ENCODE measurements at places on chromosomes 12 and 14.

- DNase-seq = no peak
Measured at GRCh38 chr12:15979096-15980092, 68.3 kb downstream of the DERA start.

DNA sequence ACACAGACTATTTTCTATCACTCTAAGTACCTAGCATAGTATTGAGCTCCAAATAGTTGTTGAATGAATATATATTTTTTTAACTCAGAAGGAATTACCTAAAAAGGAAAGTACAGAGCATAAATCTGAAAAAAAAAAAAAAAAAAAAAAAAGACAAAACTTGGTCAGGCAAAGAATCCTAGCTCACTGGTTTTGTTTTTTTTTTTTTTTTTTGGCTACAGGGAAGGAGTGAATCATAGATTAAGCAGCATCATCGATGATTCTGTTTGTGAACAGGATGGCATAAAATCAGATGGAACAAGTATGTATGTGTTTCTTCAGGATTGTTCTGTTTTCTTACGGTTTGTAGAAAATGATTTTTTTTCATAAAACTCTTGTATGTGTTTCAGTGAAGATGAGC lies 66.1 kb upstream of the BCAT1 start:
- no peak for DNase-seq

DNA sequence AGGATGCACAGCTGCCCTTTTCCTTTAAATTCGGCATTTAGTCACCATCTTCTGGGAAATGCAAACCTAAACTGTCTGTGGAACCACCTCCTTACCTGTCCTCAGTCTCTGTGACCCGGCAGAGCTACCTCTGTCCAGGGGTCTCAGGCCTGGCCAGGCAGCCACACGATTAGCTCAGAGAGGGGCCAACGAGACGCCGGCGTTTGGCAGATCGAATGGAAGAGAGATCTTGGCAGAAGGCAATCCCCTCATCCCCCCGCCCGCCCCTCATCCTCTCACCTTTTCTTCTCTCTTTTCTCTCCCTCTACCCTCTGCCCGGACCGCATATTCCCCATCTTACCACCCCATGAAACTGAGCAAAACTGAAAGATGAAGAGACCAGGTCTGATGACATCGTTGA lies 101.0 kb downstream of the PIWIL1 start:
- DNase-seq = no peak

- no peak for DNase-seq
Measured at GRCh38 chr14:59069163-59069854, 119.2 kb upstream of the DAAM1 start.

- DNase-seq = no peak
Measured at GRCh38 chr14:99601361-99601831, 2.6 kb downstream of the CCDC85C start.

GRCh38 chr12:117875744-117876435 lies 92.9 kb downstream of the KSR2 start:
- DNase-seq = peak; percentile 31

DNA sequence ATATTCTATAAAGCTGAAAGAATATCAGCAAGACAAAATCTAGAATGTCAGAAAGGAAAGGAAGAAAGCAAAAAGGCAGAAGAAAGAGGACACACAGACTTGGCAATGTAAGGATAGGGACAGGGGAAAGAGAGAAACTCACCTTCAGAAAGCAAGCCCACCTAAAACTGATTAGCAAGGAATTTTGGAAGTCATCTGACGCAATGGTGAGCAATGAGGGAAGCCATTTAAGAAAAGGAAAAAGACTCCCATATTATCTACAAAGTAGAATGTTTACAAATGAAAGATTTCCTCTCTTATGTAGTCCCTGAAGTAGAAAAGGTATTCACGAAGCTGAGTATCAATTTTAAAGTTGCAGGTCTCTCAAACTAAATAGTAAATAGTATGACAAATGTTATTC lies 35.2 kb upstream of the FOXG1 start:
- DNase-seq = no peak

DNA sequence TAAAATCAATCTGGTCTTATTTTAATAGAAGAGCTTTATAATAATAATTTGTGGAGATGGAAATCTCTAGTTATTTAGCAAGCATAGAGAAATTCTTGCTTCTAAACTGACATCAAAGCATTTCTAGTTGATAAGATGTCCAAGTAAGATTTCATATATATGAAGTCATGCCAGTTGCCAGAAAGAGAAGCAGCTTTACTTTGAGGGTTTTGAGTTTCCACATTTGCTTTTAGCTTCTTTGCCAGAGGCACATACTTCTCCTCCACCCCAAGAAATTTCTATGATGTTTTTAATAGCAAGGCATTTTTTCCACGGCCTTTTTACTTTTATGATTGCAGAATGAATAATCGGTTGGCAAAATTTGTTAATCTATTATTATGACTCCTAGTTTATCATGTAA lies 24.2 kb upstream of the YAF2 start:
- DNase-seq = no peak

DNA sequence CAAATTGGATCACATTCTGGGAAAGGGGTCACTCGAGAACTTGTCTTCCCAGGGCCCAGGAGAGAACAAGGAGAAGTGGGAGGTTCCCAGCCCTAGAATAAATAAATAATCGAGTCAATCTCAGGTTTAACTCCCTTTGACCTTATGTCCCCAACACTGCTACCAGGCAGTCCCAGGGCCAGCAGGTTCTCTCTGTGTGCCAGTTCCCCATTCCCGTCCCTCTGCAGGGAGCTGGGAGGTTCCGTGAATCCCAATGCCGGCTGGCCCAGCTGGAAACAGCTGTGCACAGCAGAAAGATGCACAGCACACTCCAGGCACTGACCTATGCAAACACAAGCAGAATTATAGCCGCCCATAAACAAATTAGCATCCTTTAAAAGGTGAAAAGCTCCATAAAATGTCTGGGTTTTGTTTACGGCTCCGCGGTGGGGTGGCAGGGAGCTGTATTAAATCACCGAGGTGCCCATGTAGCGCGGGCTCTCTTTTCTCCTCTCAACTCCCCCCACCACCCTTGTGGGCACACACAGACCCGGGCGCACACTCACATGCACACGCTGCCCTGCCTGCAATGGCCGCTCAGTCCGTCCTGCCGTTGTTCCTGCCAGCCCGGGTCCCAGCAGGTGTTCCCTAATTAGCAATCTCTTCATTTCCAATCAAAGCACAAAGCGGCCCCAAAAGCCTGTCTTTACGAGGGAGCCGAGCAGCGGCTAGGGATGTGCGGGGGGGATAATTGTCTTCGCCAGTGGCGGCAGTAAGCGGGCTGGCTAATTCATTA lies 46.6 kb upstream of the ESRRB start:
- DNase-seq = no peak

DNA sequence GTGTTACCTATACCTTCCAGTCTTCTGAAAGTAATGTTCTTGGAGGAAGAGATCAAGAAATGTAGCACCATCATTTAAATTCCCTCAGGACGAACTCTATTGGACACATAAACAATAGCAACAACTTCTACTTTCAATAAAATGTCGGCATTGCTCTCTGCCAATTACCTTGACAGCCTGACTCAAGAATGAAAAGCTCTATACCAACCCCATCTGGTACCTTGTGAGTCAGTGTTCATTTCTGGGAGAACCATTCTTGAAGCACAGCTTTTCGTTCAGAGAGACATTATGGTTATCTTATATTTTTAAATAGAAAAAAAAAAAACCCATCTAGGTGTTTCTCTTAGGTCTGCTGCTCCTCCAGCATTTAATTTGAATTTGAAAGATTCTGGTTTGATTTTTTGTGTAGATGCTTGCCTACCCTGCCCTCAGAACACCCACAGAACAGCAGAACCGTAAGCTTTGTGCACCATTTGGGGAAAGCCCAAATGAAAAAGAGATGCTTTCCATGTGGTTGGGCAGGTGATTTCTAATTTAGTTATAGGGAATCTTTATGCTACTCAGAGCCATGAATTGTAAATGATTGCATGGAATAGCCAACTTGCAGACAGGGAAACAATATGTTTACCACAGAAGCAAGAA lies 156.0 kb downstream of the SAMD4A start:
- no peak for DNase-seq

GRCh38 chr12:10385166-10385613 lies 4.7 kb downstream of the KLRK1 start:
- DNase-seq = no peak

DNA sequence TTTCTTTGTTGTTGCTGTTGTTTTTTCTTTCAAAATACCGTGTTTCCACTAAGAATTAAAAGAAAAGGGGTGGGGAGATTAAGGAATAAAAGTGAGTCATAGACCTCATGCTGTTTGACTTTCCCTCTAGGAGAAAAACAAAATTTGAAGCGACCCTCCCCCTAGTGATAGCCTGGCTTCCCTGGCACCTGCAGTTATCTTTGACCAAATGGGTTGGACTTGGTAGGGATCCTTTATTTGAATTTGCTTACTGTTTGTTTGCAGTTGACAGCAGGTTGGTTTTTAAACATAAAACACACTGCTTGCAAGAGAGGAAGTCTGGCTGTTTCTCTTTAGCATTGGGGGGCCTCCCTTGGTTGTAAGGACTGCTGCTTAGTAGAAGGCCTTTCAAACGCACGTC lies 14.0 kb downstream of the OTX2 start:
- no peak for DNase-seq

DNA sequence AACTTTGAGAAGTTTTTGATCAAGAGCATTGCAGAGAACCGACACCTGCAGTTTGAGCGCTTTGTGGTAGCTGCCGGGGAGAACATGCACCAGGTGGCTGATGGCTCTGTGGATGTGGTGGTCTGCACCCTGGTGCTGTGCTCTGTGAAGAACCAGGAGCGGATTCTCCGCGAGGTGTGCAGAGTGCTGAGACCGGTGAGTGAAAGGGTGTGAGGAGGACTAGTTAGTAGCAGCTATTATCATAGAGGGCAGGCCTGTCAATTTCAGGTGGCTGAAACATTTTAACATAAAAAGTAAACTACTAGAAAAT lies 27.0 kb upstream of the HIGD1C start:
- no peak for DNase-seq

DNA sequence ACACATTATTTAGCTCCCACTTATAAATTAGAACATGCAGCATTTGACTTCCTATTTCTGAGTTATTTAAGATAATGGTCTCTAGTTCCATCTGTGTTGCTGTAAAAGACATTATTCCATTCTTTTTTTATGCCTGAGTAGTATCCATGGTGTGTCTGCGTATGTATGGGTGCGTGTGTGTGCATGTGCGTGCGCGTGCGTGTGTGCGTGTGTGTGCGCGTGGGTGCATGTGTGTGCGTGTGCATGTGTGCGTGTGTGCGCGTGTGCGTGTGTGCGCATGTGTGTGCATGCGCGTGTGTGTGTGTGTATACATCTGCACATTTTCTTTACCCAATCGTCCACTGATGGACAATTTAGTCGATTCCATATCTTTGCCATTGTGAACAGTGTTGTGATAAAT lies 479.4 kb upstream of the TMEM132C start:
- no peak for DNase-seq

- DNase-seq = peak; percentile 28
Measured at GRCh38 chr12:1993871-1994371, 10.3 kb downstream of the DCP1B start.

GRCh38 chr12:65609359-65609771 lies 214.9 kb upstream of the HMGA2 start:
- DNase-seq = no peak

- DNase-seq = peak; percentile 61
Measured at GRCh38 chr14:106506881-106507305, 980.5 kb downstream of the TMEM121 start.

- DNase-seq = no peak
Measured at GRCh38 chr14:98162856-98163805, 1108.9 kb downstream of the BCL11B start.

DNA sequence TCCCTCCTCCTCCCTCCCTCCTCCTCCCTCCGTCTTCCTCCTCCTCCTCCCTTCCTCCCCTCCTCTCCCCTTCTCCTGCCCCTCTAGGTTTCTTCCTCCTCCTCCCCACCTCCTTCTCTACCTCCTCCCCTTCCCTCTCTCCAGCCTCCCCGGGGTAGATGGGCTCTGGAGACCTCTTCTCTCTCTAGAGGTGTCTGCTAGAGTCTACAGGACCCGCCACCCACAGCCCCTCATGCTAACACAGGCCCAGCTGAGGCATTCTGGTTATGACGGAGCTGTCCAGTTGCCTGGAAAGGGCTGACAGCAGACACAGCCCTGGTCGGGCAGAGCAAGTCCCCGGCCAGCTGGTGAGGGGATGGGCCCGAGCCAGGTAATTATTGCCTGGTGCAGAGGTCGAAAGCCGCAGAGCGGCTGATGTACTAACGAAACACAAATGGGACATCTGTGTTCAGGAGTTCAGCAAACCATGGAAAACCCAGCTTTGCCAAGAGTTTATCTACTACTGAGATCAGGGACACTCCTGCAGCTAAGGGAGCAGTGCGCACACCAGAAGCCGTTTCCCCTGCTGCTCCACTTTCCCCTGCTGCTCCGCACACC lies 96.2 kb downstream of the PAPOLA start:
- no peak for DNase-seq

All from CD4-positive, alpha-beta T cell treated with Interleukin-6 for 4 hours (primary cell).